ENCODE measurements at places on chromosomes 1 and 21.
A peak's percentile ranks its signal among the peaks of the same experiment; 100 is the strongest.

GRCh38 chr1:182867861-182868260, 28.7 kb downstream of the DHX9 start:
- no peak for DNase-seq

GRCh38 chr1:238892612-238893011, 493.8 kb upstream of the CHRM3 start:
- DNase-seq, result peak; percentile 37

GRCh38 chr21:19590044-19590443, 1186.5 kb upstream of the TMPRSS15 start:
- no peak for DNase-seq

DNA sequence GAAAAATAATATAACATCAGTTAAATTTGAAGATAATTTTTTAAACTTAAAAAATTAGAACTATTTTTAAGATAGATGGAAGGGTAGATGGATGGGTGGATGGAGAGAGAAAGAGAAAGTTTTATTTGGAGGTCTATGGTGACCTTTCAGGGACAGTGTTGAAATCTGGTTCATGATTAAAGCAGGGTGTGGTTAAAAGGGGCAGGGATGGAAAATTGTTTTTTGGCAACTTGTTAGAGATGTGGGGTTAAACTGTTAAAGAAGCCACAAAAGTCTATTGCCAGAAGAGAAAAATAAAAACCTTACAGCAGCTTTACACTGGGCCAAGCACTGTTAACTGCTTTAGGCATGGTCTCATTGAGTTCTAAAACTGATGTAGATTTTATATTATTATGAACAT, 134.9 kb upstream of the GORAB start:
- no peak for DNase-seq

DNA sequence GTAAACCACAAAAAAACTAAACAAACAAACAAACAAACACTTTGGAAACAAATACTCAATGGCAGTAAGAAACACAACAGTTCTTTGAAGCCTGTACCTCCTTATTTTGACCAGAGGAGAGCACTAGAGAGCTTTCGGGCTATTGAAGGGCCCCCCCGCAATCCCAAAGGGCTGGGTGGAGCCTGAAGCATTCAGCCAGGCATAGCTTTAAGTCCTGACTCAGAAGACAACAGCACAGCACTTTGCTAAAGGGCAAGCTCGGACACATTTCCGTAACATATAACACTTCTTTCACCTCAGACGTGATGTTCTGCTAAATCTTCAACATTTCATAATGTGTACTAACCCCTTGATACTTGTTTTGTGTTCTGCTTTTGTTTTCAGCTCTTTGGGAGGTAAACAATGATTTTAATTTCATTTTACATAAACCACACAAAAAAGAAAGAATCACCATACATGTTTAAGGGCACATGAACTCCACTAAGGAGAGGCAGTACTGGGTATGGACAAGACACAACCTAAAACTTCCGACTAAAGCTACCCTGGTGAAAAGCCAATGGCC, 9.7 kb upstream of the SHCBP1L start:
- DNase-seq, result peak; percentile 80

DNA sequence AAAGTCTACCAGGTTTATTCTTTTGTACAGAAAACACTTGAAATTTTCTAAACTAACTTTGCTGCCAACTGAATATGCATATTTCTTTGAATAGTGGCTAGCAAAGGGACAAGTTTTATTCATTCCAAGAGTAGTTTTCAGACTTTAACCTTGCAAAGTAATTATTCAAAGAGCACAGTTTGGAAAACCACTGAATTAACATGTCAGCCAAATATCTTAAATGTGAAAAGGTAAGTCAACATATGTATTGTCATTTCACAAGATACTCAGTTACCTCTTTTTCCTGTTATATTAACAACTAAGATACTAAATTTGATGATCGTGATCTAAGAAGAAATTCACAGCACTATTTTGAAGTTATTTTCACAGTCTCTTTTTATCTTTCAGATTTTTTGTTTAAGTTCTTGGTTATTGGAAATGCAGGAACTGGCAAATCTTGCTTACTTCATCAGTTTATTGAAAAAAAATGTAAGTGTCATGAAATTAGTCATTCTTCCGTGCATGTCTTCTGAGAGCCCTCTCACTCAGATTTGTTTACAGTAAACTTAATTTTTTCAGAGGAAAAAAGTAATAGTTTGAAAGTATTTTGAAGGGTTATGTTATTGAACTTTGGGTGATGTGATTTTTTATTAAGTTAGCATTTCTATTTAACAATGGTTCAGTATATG, 15.3 kb downstream of the RAB4A start:
- no peak for DNase-seq

DNA sequence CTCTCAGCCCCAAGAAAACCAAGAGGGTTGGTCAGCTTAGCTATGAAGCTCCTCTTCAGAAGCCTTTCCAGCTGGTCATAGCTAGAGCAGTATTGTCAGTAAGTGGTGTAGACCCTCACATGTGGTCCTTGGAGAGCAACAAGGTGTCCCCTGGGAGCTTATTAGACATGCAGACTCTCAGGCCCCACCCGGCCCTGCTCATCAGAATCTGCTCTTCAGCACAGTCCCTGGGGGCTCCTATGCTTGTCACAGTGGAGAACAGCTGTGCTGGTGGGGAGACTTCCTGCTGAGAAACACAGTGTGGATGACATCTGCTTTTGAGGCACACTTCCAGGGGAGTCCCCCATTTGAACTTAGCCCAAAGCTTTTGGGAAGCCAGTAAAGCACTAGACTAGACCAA, 21.9 kb upstream of the NEK2 start:
- no peak for DNase-seq

DNA sequence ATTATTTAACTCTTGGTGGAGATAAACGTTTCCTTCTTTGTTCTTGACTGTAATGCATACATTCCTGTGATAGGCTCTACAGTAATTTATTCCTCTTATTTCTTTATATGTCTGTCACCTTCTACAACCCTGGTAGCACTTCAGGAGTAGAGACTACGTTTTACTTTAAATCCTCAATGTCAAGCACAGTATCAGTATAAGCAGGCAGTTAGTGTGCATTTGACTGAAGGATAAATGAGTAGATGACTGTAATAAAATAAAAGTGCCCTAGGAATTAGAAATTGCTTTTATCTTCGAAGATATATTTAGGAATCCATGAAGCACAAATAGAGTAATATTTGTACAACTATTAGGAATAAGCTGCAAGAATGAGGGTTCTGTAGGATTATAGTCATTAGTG, 599.6 kb upstream of the PRMT6 start:
- no peak for DNase-seq

DNA sequence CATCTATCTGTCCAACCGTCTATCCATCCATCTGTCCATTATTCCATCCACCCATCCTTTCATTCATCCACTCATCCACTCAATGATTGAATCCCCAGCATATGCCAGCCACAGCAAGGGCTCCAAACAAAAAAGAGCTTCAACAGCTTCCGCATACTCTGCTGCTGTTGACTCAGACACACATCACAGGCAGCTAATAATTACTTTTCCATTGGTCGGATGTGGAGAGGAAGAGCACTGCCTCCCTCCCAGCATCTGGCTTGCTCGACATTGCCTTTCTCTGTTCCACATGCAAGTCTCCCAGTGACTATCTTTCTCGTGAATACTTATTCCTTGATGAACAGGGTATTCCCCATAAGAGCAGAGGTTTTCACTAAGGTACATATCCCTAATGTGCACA, 176.5 kb downstream of the HIVEP3 start:
- DNase-seq, result peak; percentile 69

- no peak for DNase-seq
Measured at GRCh38 chr1:101653482-101653946, 343.2 kb downstream of the OLFM3 start.

DNA sequence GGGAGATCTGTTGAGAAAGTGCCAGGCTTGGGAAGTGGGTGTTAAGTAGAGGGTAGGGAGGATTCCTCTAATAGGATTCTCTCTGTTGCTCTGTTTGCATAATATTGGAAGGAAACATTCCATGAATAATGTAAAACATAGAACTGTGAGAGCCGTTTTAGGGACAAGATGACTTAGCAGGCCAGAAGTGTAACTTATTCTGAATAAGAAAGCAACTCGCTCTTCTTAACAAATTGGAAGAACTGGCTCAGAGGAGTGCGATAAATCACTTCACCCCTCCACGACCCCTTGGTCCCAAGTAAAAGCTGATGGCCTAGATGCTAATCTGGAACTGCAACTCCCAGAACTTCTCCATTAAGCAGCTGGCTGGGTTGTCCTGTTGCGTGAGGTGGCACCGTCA, 19.1 kb downstream of the SIM2 start:
- no peak for DNase-seq

- DNase-seq, result no peak
Measured at GRCh38 chr21:42395302-42395701, 550 bp downstream of the TMPRSS3 start.

DNA sequence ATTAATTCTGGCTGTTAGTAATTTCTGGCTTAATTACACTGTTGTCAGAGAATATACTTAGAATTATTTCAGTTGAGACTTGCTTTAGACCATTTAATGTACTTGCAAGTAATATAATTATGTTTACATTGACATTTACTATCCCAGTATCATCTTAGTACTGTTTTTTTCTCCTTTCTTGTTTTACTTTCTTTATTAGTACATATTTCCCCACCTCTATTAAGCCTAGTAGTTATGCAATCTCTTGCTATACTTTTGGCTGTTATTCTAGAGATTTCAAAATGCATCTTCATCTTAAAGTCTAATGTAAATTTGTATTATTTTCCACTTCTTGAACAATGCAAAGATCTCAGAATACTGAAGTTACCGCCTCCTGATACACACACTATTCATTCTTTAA, 24.4 kb downstream of the BRWD1 start:
- DNase-seq, result no peak

- no peak for DNase-seq
Measured at GRCh38 chr1:58345215-58346035, 201.1 kb downstream of the OMA1 start.

- peak; percentile 54 for DNase-seq
Measured at GRCh38 chr1:179079113-179079761, 2.6 kb upstream of the TOR3A start.

DNA sequence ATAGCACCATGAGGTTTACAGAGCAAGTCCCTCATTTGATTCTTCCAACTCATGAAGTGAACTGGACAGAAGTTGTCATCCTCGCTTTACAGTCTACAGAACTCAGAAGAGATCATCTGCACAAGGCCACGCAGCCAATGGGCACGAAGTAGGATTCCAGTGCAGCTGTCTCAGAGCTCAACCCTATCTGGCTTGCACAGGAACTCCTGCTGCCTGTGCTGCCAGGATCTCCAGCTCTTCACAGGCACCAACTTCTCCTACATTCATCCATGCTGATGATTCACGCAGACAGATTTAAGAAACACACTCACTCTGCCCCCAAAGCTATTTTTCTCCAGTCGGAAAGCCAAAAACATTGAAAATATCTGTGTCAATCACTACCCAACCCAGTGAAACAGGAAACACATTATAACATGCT, 157.0 kb downstream of the RERE start:
- DNase-seq, result peak; percentile 26

GRCh38 chr1:53902235-53903138, 8.5 kb downstream of the DIO1 start:
- no peak for DNase-seq

DNA sequence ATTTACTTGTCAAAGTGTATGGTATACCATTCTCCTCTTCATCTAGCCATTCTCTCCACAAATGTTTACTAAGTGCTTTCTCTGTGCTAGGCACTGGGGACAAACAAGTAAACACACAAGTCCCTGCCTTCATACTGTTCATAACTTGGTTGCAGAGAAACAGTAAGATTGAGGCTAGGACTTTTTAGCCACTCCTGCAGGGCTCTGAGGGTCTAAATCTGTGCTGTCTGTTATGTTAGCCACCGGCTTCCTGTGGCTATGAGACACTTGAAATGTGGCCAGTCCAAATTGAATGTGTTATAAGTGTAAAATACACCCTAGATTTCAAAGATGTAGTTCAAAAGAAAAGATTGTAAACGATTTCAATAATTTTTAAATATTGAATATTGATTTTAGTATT, 50.2 kb downstream of the AZIN2 start:
- no peak for DNase-seq

DNA sequence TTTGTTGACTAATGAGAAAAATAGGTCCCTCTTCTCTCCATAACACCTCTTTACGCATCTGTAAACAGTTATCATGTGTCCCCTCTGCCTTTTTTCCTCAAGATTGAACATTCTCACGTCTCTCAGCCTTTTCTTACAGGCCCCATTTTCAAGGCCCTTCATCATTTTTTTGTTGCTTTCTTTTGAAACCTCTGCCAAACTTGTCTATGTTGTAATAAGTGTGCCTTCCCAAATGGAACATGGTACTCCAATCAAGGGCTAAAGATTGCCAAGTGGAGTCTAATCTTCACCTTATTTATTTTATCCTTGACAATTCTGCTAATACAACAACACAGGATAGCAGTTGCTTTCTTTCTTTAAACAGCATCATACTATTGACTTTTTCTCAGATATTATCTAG, 280.3 kb downstream of the USH2A start:
- DNase-seq, result no peak

- DNase-seq, result no peak
Measured at GRCh38 chr1:47814612-47815395, 182.4 kb downstream of the TRABD2B start.

GRCh38 chr1:66773227-66773626, 21.0 kb downstream of the DYNLT5 start:
- DNase-seq, result no peak

- no peak for DNase-seq
Measured at GRCh38 chr1:53688381-53689102, 50.4 kb downstream of the GLIS1 start.

GRCh38 chr1:161390559-161390858, 22.8 kb upstream of the CFAP126 start:
- no peak for DNase-seq

DNA sequence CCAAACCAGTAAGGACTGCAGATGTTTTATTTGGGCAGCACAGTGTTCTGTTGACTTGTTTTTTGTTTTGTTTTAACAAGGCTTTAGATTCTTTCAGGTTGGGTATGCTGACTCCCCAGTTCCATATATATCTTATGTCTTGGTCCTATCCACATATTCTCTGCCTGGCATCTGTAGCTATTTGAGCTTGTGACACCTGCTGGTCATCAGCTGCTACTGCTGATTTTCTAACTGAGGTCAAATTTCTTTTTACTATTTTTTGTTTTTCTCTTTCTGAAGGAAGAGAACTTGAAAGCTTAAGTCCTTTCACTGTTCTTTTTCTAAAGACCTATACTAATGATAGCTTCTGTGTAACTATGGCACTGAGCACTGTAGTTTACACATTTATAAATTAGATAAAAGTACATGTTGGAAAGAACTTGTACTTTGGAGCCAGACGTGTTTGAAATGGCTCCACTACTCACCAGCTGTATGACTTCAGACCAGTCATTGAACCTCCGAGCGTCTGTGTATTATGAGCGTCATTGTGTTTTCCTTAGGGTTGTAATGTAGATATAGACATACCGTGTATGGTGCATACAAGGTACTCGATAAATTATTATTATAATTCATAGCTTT, 109.4 kb downstream of the NRDC start:
- DNase-seq, result peak; percentile 60

Data from Caki2 (cell line).